ENCODE measurements at places on chromosomes 2 and 18.
A peak's percentile ranks its signal among the peaks of the same experiment; 100 is the strongest.

DNA sequence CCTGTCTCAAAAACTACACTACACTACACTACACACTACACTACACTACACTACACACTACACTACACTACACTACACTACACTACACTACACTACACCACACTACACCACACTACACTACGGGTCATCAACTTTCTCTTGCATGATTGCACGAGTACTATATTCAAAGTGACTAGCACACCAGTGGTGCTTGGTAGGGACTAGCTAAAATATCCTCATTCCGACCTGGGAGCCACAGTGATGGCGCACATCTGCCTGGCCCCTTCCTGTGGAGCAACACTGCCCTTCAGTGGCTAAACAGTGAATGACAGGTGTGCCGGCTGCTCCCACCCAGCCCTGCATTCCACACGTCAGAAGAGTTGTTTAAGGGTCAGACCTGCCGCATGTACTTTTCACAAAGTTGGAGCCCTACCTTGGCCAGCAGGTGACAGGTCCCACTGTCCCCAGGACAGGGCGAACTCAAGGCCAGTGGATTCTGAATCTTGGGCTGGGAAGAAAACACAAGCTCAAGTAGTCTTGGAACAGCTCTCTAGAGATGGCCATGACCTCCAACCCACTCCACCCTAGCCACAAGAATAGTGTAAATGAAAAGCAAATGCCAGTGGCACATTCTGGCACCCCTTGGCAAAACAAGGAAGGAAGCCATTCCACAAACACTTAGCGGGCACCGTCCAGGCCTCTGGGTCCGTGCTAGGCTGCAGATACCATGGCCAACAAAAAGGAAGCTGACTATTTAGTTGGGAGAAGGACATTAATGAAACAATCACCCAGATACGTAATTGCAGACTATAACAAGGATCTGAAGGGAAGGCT lies 79.7 kb upstream of the MSH2 start:
- DNase-seq = peak; percentile 60

GRCh38 chr2:64018701-64019082 lies 536 bp downstream of the VPS54 start:
- DNase-seq = no peak

DNA sequence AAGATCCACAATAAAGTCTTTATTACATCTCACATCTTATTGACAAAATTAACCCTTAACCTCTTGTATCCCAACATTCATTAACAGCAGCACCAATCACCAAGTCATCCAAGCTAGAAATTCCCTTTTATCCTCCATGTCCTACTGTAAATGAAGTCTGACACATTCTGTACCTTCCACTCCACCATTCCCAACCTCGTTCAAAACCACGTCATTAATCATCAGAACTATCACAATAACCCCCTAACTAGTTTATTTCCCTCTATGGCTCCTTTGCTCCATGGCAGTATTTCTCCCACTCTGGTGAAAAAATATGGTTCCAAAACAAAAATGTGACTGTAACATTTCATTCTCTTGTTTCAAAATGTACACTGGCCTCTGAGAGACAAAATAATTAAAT lies 1626.2 kb downstream of the LRP1B start:
- DNase-seq = no peak

DNA sequence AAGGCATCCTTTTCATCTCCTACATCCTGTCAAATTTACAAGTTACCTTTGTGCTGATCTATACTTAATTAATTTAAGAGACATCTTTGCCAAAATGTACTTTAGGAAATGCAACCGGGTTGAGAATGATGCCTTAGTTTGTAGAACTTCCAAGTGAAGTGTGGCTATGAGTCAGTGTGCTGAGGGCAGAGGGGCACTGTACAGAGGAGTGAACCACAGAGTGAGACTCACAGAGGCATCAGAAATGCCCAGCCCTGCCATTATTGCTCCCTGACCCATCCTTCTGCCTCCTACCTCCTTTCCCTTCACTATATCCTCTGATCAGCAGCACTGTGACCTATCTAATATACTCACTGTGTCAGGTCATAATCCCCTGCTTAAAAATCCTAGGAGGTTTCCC lies 320.1 kb downstream of the LRRTM1 start:
- no peak for DNase-seq

GRCh38 chr18:13437034-13437433 lies 218.5 kb downstream of the LDLRAD4 start:
- DNase-seq = no peak

DNA sequence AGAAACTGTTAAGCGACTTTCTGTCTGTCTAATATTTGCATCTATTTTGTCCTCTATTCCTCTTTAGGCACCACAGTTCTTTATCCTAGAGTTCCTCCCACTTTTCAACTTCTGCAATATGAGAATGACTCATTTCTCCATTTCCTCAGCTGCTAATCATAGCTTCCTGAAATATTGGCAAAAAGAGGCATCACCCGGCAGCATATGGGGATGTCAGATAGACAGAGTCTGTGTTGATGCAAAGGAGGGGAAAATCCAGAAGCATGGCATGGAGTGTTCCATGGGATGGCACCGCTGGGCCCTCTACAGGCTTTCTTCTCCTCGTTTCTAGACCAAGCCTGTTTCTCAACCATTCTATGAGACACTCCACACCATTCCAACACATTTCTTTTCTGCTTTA lies 93.4 kb downstream of the DOCK10 start:
- DNase-seq = no peak

- no peak for DNase-seq
Measured at GRCh38 chr2:180823546-180824141, 156.8 kb upstream of the UBE2E3 start.

GRCh38 chr18:26714739-26715138 lies 150.8 kb downstream of the AQP4 start:
- no peak for DNase-seq

- no peak for DNase-seq
Measured at GRCh38 chr2:204340511-204340910, 204.8 kb upstream of the PARD3B start.

GRCh38 chr2:8475349-8476031 lies 206.4 kb upstream of the ID2 start:
- no peak for DNase-seq

- DNase-seq = no peak
Measured at GRCh38 chr2:118665784-118666529, 181.5 kb downstream of the EN1 start.

DNA sequence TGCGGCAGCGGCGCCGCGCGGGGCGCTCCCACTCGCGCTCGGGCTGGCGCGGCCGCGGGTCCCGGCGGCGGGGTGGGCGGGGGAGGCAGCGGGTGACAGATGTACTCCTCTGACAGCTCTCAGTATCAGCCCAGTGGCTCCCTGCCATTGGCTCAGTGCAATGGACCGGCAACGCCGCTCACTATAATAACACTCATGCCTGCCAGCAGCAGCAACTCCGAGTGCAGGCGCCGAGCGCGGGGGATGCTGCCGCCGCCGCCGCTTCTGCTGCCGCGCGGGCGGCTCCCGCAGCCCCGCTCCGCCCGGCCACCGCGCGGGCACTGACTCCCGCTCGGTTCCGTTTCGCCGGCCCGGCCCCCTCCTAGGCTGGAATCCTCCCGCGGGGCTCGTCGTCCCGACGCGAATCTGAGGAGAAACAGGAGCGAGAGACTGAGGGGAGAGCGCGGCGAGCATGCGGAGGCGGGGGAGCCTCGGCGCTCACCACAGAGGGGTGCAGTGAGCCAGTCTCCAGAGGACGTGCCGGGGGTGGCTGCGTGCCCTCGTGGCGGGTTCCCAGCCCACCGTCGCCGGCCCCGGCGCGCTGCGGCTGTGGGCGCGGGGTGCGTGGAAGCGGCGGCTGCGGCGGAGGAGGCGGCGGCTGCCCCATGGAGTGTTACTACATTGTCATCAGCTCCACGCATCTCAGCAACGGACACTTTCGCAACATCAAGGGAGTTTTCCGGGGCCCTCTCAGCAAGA lies at the start of gene ZNF804A:
TSS of gene ZNF804A (plus strand) at position 214 of the 738 bp plus-strand sequence. CDS start at position 645, 431 bp downstream.
- DNase-seq = peak; percentile 6

- no peak for DNase-seq
Measured at GRCh38 chr2:167843657-167844056, 403.7 kb downstream of the STK39 start.

DNA sequence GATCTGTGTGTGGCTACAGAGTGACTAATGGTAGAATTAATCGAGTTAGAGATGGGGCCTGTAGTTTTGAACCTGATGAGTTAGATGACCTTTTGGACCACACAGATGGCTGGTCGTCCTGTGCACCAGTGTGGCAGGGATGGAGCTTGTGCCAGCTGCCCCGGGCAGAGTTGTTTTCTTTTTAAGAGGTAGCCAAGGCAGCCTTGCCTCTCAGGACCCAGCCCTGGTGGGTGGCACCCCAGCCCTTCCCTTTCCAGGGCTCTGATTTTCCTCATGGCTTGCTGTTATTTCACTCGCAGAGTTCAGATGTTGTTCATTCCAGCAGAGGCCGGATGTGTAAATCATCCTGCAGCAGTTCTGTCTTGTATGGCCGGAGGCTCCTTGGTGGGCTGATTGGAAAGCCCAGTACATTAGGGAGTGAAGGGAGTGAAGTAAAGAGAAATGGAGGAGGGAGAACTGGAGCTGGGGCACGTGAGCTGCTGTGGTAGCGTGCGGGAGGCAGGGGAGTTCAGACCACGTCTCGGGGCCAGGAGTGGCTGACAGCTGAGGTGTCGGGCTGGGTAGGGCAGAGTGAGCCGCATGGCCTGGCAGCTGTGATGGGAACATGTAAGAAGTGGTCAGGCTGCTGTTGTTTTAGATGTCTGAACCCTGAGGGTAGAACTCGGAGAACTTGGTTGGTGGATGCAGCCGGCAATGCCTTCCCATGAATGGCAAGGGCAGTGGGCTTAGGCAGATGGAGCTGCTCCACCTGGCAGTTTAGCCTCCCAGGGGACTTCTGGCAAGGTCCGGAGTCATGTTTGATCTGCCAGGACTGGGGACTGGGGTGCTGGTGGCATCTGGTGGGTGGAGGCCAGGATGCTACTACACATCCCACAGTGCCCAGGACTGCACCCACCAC lies 28.8 kb downstream of the ASAP2 start:
- DNase-seq = no peak

DNA sequence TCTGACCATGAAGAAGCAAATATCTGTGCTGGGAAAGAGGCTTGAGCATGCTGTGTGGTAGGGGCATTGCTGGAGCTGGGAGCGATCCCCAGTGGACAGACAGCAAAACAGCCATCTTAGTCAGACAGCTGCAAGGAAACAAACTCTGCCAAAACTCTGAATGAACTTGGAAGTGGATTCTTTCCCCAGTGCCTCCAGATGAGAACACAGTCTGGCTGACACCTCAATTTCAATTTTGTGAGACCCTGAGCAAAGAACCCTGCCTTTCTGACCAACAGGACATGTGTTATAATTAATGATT lies 23.2 kb upstream of the FAP start:
- DNase-seq = no peak

DNA sequence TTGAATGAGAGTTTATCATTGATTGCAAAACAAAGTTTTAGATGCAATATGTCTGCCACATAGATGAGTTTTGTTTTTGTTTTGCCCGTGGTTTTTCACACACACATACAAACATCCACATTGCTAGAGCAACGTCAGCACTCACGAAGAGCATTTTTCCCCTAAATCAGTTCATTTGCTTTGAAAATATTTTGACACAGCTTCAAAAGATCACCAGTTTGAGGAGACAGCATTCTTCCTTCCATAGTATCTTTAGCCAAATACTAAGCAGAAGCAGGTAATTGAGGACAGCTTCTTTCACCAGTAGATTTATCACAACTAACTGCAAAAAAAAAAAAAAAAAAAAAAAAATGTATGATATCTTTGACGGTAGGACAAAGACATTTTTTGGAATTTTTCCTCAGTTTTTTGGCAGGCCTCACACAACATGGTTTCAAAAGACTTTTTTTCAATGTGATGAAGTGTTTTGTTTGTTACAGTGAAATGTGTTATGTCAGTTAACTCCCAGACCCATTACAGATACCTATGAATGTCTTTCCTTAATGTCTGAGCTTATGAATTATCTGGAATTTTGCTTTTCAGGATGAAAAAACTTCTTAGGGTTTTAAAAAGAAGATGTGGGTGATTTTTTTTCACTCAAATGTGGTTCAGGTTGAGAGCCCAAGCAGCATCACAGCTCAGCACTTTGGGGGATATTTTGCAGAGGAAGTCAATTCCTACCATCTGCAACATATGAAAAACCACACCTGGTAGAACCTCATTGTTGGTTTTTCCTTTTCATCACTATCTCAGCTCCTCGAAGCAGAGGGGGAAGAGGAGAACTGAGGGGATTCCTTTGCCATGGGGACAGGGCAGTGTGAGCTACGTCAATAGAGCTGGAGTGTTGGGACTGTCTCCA lies 31.6 kb downstream of the AOX1 start:
- DNase-seq = no peak

DNA sequence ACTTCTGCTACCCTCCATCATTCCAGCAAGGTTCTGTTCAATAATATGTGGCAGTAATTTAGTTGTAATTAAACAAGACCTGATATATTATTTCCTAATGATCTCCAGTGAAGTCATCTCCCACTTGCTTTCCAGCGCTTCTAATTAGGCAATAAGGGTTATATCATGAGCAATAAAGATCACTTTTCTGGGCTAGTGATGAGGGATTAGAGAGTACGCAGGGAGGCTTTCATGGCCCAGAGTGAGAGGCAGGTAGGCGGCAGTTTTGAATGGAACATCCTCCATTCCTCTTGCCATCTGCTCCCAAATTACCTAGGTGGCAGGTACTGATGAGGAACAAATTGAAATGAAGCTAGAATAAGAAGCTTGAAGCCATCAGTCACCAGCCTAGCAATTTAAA lies 358.1 kb upstream of the SYT4 start:
- no peak for DNase-seq

GRCh38 chr2:3610415-3610814 lies 15.5 kb downstream of the COLEC11 start:
- DNase-seq = no peak

- DNase-seq = no peak
Measured at GRCh38 chr18:70126832-70127231, 78.7 kb downstream of the RTTN start.

GRCh38 chr18:11752116-11752911 lies 63.2 kb downstream of the GNAL start:
- peak; percentile 28 for DNase-seq

DNA sequence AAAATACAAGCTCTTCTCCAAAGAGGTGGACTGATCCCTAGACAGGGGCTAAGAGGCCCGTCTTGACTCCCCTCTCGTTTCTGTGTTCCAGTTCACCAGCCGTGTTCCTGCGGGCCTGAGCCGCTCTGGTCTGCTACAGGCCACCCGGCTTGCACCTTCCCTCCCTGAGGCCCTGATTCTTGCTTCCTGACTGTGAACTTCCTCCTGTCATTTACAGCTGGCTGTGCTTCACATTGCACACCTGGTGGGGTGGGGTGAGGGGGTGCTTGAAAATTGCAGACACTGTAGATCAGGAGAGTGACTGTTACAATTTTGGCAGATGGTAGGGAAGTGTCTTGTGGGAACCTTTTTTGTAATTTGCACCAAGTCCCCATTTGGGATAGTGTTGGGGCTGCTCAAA lies 64.4 kb downstream of the TSN start:
- no peak for DNase-seq

DNA sequence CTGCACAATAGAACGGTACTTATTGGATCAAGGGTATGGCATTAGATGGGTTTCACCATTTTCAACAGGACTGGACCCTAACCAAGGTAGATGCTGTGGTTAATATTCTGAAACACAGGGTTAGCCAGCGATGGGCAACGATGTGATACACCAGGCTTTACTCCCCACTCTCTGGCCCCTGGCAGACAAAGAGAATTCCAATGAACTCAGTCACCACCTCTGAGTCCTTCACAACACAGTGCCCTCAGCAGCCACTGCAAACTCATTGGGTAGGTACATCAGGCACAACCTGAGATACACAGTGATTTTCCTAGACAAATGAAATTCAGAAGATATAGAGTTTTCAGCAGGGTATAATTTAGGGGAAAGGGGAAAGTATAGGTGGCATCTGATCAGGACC lies 634.5 kb downstream of the ZEB2 start:
- no peak for DNase-seq

Measured in natural killer cell (primary cell).